ENCODE measurements at places on chromosomes 6 and 20.

DNA sequence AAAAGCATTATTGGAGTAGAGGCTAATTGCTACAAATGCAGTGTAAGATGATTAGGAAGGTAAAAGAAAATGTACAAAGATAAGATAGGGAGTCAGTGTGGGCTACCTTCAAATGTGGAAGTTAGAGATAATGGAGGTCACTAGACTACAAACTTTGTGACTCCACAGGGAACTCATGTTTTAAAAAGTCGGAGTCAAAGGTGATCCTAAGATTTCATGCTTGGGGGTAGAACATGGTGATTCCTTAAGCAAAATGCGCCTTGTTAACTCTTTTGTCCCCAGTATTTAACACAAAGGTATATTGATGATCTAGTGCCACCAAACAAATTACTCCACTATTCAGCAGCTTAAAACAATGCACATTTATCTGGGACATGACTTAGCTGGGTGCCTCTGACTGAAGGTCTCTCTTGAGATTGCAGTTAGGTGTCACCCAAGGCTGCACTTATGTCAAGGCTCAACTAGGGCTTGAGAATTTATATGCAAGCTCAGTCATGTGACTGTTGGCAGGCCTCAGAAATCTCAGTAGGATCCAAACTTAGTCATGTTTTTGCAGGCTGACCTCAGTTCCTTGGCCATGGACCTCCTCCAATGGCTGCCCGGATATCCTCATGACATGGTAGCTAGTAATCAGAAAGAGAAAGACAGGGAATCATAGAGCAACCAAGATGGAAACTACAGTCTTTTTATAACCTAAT, 11.4 kb upstream of the SNX9 start:
- DNase-seq, result no peak

- DNase-seq, result no peak
Observed at GRCh38 chr20:6012179-6012578, 41.7 kb downstream of the LRRN4 start.

DNA sequence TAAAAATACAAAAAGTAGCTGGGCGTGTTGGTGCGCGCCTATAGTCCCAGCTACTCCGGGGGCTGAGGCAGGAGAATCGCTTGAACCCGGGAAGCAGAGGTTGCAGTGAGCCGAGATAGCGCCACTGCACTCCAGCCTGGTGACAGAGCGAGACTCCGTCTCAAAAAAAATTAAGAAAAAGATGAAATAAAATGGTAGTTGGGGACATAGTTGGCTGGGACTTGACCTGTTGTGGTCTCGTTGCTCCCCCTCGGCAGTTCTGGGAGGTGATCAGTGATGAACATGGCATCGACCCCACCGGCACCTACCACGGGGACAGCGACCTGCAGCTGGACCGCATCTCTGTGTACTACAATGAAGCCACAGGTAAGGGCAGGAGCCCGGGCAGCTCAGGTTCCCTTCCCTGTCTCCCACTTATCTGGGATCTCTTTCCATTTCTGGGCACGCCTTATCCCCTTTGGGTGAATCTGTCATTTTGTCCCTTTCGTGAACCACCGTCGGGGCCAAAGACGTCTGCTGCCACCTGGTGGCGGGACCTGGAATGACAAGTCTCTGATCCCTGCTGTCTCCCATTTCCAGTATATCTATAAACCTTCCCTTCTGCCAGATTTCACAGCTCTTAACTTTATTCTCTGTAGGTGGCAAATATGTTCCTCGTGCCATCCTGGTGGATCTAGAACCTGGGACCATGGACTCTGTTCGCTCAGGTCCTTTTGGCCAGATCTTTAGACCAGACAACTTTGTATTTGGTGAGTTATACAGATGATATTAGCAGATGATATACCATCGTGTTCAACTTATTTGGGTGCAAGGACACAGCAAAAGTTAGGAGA, 2.3 kb downstream of the TUBB start:
- DNase-seq, result peak; percentile 78

- DNase-seq, result no peak
Observed at GRCh38 chr20:19807946-19808330, 49.9 kb downstream of the RIN2 start.

DNA sequence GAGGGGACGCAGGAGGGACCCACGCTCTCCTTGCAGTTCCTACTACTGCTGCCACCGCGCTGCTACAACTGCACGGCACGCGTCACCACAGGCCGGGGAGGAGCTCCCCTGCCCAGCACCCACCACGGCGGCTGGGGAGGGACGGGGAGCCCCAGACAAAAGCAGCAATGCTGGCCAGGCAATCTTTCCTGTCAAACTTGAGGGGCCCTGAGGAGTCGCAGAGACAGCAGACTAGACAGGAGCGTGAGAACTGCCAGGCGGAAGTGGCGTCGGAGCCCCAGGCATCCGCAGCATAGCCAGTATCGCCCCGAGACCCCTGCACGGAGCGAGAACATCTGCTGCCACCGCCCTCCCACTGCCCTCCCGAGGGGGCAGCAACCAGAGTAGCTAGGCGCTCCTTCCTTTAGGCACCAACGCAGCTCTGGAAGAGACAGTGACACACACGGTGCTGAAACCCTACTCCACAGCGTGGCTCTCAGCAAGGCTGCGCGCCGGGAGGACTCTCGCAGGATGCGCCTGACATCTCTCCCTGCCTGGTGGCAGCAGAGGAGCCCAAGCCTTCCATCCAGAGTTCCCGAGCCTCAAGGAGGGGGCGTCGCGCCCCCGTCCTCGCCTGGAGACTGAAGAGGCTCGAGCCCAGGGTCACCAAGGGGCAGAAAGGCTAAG, 2.2 kb downstream of the TAF4 start:
- no peak for DNase-seq

DNA sequence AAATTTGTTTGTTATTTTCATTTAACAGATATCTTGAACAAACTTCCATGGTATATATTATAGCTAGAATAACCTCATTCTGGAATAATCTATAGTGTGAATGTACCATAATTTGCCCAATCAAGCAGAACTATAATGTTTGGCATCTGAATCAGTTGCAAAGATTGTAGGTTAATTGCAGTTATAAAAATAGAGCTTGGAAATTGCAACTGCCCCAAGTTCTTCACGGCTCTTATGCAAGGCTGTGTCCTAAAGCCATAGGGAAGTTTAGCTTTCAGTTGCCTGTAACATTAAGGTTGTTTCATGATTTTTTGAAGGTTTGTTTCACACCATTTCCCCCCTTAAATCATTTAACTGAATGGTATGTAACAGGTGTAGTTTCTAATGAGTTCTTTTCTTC, 19.4 kb downstream of the NQO2 start:
- no peak for DNase-seq

All from NCI-H2081 (cell line).